ENCODE measurements at places on chromosomes 2 and 18.

- no peaks in the 10 kb centered on the region for H3K27me3 ChIP-seq
- no peak overlapping the region for H3K4me3 ChIP-seq
- no peaks in the 10 kb centered on the region for H3K36me3 ChIP-seq
- no peak for DNase-seq
These were observed 28.3 kb downstream of the TCF4 start for GRCh38 chr18:55559739-55560138.

DNA sequence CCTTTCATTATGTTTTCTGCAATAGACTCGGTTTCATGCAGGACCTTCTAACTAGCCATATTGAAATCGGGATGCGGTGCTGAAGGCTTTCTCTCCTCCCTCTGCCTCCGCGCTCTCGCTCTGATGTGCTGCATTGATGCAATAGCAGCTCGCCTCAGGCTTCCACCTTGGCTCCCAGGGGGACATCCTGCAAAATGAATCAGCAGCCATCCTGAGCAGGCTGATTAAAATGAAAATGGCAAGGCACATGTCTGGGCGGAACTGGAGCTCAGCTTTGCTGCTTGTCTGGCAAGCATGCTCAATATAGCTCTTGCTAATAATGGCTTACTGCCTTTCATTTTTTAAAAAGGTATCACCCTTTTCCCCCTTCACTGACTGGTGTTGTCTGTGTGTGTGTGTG lies 806 bp upstream of the MYT1L start:
- peak; percentile 80 for DNase-seq
- peak overlapping the region; percentile 27 for H3K4me3 ChIP-seq
- H3K27me3 ChIP-seq: no peaks in the 10 kb centered on the region
- peak overlapping the region; percentile 83 for H3K27ac ChIP-seq

DNA sequence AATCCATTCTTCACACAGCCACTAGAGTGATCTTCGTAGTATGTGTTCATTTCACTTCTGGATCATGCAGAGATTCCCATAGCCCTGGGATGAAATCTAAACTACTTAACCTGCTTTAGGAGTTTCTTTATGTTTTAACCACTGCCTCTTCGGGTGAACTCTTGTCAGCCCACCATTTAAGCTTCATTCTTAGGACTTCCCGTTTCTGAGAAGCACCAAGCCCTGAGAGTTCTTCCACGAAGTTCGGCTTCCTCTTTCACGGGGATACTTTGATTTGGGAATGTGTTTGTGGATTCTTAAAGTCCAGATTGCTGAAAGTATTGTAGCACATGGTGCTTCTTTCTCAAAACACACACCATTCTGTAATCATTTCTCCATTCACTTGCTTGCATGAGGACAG lies 205.0 kb downstream of the UBE2E3 start:
- no peak for DNase-seq
- H3K27me3 ChIP-seq: no peaks in the 10 kb centered on the region
- no peak overlapping the region for H3K4me3 ChIP-seq
- no peak overlapping the region for H3K27ac ChIP-seq
- no peaks in the 10 kb centered on the region for H3K36me3 ChIP-seq

DNA sequence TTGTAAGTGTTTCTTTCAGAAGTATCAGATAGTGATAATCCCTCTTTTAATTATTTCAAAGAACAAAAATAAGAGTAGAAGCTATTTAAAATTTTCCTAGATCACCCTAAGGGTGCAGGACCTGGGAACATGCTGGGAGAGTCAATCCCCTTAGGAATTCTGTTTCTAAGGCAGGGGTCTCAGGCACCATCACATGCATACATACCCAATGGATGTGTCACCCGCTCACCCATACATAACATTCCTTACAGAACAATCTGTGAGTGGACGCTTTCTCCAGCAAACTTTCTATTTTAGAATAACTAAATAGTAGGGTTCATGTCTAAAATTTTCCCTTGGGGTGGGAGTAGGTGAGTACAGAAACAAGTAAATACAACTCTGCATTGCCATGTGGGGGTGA lies 8.4 kb downstream of the DSEL start:
- H3K27ac ChIP-seq: no peak overlapping the region
- no peaks in the 10 kb centered on the region for H3K27me3 ChIP-seq
- DNase-seq: peak; percentile 33
- H3K4me3 ChIP-seq: no peak overlapping the region
- H3K4me1 ChIP-seq: peaks cover 26% of the 10 kb centered on the region

GRCh38 chr2:122565364-122565763 lies 809.9 kb downstream of the TSN start:
- DNase-seq: no peak
- no peak overlapping the region for H3K4me3 ChIP-seq
- H3K36me3 ChIP-seq: no peaks in the 10 kb centered on the region

DNA sequence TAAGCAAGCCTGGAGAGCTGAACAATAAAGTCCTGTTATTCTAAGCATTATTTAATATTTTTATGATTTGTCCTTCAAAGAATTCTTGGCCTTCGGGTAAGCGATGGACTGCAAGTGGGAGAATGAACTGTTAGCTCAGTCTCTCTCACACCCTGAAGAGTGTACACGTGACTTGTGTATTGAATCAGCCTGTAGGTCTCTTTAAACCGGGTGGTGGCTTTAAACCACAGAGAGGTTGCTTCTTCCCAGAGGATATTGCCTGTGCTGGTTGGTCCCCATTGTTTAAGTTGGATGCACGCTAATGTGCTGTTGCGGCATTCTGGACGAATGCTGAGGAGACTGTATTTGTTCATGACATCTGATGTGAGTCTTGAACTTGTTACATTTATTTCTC lies 183.3 kb downstream of the LTBP1 start:
- no peaks in the 10 kb centered on the region for H3K27me3 ChIP-seq
- H3K4me1 ChIP-seq: no peaks in the 10 kb centered on the region
- H3K4me3 ChIP-seq: no peak overlapping the region
- DNase-seq: no peak
- H3K27ac ChIP-seq: no peak overlapping the region

GRCh38 chr18:77116201-77117080 lies 16.1 kb downstream of the MBP start:
- H3K4me1 ChIP-seq: peaks cover 17% of the 10 kb centered on the region
- no peak overlapping the region for H3K4me3 ChIP-seq
- no peak for DNase-seq
- no peaks in the 10 kb centered on the region for H3K36me3 ChIP-seq
- H3K27me3 ChIP-seq: no peaks in the 10 kb centered on the region

DNA sequence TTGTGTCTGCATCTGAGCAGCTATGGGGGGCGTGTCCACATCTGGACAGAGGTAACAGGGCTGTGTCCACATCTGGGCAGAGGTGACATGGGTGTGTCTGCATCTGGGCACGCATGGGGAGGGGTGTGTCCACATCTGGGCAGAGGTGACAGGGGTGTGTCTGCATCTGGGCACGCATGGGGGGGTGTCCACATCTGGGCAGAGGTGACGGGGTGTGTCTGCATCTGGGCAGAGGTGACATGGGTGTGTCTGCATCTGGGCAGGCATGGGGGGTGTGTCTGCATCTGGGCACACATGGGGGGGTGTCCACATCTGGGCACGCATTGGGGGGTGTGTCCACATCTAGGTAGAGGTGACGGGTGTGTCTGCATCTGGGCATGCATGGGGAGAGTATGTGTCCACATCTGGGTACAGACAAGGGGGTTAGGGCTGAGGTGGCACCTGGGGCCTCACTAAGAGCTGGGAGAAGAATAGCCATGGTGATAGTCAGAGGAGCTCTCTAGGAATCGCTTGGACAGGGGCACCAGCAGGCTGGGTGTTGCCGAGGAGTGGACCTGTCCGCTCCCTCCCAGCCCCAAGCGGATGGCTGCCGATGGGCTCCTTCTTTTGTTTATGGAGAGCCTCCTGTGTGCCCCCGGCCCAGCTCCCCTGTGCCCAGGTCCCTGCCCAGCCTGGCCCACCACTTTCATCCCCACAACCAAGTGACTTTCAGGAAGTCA lies 177.8 kb downstream of the EIPR1 start:
- no peak overlapping the region for H3K27ac ChIP-seq
- no peak for DNase-seq
- peaks cover 9% of the 10 kb centered on the region for H3K4me1 ChIP-seq
- H3K4me3 ChIP-seq: no peak overlapping the region
- H3K36me3 ChIP-seq: no peaks in the 10 kb centered on the region

GRCh38 chr2:134145519-134145918 lies 108.4 kb upstream of the MGAT5 start:
- no peaks in the 10 kb centered on the region for H3K36me3 ChIP-seq
- DNase-seq: no peak
- H3K27me3 ChIP-seq: no peaks in the 10 kb centered on the region
- H3K4me3 ChIP-seq: no peak overlapping the region
- no peak overlapping the region for H3K27ac ChIP-seq

DNA sequence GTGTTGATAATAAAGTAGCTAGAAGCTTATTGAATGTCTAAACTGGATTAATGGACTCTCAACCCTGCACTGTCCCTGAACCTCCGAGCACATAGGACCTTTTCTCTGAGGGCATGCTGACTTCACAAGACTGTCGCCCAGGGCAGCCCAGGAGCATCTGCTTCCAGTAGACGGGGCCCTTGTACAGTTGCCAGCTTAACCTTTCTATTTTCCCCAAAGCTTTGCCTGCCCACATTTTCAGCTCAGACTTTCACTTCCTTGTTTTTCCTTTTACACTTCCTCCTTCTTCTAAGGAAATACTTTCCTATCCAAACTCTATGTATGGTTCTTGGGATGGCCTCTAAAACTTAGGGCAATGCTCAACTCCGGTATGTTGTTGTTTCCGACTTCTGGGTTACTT lies 1.3 kb downstream of the VWA3B start:
- peaks cover 39% of the 10 kb centered on the region for H3K27me3 ChIP-seq
- H3K4me3 ChIP-seq: no peak overlapping the region
- H3K27ac ChIP-seq: no peak overlapping the region
- DNase-seq: no peak

DNA sequence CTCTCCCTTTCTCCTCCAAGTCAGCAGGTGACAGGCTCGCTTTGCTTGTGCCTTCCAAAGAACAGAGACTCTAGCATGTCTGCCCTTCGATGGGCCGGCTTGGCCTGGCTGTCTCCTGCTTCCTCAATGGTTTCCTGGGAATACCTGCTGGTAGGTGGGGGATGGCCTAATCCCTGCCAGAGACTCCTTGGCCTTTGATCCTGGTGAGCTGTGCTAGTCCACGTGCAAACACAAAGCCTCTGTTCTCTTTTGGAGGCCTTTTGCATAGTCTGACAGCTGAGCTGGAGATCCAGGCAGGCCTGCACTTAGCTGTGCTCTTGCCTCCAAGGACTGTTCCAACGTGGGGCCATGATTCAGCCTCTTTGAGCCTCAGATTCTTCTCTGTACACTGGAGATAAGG lies 67.6 kb downstream of the ARL4C start:
- H3K27ac ChIP-seq: no peak overlapping the region
- H3K4me3 ChIP-seq: no peak overlapping the region
- DNase-seq: no peak

- H3K36me3 ChIP-seq: peaks cover 4% of the 10 kb centered on the region
- H3K27ac ChIP-seq: peak overlapping the region; percentile 95
- H3K4me3 ChIP-seq: no peak overlapping the region
- peaks cover 27% of the 10 kb centered on the region for H3K4me1 ChIP-seq
These were observed 111.4 kb downstream of the COPS8 start for GRCh38 chr2:237196866-237197618.

DNA sequence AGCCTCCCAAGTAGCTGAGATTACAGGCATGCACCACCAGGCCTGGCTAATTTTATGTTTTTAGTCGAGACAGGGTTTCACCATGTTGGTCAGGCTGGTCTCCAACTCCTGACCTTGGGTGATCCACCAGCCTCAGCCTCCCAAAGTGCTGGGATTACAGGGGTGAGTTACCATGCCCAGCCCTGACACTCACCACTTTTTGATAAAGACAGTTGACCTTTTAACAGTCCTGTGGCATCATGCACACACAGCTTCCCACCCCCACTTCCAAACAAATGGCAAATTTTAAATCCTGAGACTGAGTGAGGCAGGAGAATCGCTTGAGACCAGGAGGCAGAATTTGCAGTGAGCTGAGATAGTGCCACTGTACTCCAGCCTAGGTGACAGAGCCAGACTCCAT lies 6.2 kb upstream of the DNAJB2 start:
- H3K4me3 ChIP-seq: no peak overlapping the region
- H3K36me3 ChIP-seq: no peaks in the 10 kb centered on the region
- H3K27ac ChIP-seq: no peak overlapping the region
- H3K4me1 ChIP-seq: peaks cover 20% of the 10 kb centered on the region

DNA sequence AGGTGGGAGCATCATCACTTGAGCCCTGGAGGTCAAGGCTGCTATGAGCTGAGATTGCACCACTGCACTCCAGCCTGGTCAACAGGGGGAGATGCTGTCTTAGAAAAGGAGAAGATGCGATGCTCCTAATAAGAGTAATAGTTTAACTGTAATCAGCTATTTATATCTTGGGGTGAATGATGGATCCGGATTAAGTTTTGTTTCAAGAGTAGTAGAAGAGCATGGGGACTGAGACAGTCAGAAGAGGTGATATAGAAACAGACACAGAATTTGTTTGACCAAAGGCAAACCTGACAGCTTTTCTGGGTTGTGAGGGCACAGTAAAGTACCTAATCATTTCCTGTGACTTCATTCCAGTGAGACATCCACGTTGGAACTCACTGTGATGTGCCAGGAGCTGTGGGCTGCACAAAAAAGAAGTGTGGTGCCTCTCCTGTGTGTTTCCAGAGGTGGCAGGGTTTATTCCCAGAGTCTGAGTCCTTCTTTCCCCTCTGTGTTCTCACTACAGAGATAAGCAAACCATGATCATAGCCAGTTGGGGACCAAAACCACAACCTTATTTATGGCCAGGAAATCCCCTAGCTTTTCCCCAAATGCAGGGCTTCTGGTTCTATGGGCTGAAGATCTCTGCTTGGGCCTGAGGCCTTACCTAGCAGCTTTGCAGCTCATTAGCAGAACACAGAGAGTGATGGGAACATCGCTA lies 113.7 kb downstream of the XRCC5 start:
- no peaks in the 10 kb centered on the region for H3K27me3 ChIP-seq
- DNase-seq: peak; percentile 63
- no peak overlapping the region for H3K27ac ChIP-seq
- no peak overlapping the region for H3K4me3 ChIP-seq
- no peaks in the 10 kb centered on the region for H3K4me1 ChIP-seq

DNA sequence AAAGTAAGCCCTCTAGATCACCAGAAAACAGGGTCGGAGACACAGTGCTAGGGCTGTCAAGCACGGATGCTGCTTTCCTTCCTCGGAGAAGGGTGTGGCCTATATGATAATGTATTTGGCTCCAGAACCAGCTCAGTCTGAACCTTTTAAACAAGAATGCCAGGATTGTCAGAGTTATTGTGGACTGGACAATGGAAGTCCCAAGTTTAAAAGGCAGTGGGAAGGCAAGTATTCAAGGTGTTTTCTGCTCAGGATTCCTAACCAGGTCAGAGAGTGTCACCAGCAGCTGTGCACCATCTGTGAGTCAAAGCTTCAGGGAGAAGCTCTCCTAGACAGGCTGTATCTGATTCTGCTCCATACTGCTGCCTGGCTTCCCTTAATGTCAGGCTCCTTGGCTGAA lies 94.8 kb downstream of the SPOPL start:
- no peak overlapping the region for H3K27ac ChIP-seq
- H3K4me3 ChIP-seq: no peak overlapping the region
- H3K27me3 ChIP-seq: no peaks in the 10 kb centered on the region
- no peaks in the 10 kb centered on the region for H3K4me1 ChIP-seq
- DNase-seq: peak; percentile 58
- no peaks in the 10 kb centered on the region for H3K36me3 ChIP-seq
